ENCODE measurements at places on chromosomes 12 and 14.

- DNase-seq, result no peak
Measured at GRCh38 chr12:44015333-44015941, 179.6 kb downstream of the TMEM117 start.

DNA sequence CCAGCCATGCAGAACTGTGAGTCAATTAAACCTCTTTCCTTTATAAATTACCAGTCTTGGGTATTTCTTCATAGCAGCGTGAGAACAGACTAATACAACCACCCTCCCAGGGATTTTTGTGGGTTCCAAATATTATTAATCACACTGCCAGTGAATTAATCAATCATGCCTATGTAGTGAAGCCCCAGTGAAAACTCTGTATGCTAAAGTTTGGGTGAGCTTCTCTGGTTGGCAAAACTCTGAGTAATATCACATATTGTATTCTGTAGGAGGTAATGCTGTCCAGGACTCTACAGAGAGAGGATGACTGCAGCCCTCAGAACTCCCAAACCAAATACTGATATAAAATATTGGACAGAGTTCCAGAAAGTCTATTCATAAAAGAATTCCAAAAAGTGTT, 216.9 kb downstream of the RPAP3 start:
- DNase-seq, result no peak

- no peak for DNase-seq
Measured at GRCh38 chr14:53796734-53797133, 159.9 kb downstream of the BMP4 start.

- DNase-seq, result no peak
Measured at GRCh38 chr12:81468206-81468605, 290.9 kb downstream of the PPFIA2 start.

GRCh38 chr14:95069547-95069946, 87.8 kb downstream of the DICER1 start:
- DNase-seq, result no peak

- DNase-seq, result no peak
Measured at GRCh38 chr12:91964501-91964900, 181.1 kb downstream of the BTG1 start.

GRCh38 chr12:51381226-51382079, 9.8 kb downstream of the GALNT6 start:
- no peak for DNase-seq

Data from T-helper 2 cell (primary cell).